ENCODE measurements at places on chromosomes 5 and 9.

DNA sequence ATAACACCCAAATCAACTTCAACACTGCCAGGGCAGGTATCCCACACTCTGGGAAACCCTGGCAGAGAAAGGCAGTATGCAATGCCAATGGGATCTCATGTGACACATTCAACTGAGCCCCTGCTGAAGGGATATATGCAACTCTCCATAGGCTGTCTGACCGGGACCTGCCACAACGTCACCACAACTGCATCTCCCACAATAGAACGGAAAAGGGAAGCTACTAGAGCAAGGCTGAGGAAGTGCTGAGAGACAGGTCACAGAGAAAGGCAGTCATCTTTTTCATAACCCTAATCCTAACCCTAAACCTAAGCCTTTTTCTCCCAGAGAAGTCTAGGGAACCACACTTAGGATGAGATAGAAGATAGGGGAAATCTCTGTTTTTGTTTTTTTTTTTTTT is 345.9 kb upstream of the CD180 start:
- no peak for DNase-seq

DNA sequence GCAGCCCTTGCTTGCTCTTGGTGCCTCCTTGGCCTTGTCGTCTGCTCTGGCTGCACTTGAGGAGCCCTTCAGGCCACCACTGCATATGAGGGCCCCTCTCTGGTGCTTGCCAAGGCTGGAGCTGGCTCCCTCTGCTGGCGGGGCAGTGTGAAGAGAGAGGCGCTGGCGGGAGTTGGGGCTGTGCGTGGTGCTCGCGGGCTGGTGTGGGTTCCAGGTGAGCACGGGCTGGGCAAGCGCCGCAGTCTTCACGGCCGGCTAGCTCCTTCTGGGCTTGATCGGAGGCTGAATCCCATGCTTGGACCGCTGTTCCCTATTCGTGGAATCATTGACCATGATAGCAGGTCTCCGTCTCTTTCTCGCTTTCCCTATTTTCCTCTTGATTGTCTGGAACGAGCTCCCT is 56.5 kb downstream of the XRCC4 start:
- no peak for DNase-seq

DNA sequence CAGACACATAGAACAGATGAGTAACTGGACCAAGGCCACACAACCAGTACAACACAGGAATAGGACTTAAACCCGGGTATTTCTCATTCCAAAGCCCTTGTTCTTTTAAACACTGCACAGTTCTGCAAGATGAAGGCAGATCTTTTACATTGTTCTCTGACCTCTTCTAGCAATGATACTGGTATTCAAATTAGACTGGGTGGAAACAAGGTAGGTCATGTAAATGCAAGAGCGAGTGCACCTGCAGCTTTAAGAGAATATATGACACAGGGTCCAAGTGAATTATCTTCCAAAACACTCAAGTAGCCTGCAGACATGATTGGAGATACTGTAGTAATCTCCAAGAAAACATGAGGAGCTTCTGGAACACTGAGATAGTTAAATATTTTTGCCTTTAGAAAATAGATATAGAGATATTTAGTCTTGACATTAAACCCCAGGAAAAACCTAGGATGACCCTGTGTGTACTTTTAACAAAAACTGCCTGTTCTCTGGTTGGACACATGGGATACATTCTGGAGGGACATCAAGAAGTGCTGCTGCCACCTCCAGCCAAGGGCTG is 130.6 kb upstream of the EPB41L4A start:
- DNase-seq = no peak

DNA sequence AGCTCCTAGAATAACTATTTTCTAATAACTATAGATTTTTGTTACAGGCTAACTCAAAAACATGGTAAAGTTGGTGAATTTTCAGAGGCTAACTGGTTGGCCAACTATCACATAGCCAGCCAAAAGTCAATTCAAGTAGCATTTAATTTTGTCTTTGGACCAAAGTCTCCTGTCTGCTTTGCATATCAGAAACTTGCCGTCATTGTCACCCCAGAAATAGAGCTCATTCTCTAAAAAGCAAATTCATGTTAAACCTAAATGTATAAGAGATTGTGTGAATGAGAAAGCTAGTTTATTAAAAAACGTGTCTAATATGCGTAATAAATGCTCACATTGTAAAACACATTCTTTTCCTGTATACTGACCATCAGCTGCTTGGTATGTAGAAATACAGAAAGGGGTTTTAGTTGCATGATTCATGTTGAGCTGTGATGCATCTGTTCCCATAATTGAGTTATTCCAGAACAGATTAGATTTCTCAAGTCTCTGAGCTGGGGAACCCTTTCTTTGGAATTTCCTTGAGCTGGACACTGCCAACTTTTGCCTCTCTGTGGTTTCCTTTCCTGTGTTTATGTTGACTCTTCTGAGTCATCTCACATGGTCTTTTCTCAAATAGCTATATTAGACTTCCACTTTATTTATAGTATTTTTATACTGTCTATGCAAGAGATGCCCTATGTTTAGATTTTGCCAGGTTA is 7.3 kb downstream of the SRFBP1 start:
- peak; percentile 84 for DNase-seq

- DNase-seq = no peak
Measured at GRCh38 chr9:92658176-92658575, 11.8 kb downstream of the IPPK start.

DNA sequence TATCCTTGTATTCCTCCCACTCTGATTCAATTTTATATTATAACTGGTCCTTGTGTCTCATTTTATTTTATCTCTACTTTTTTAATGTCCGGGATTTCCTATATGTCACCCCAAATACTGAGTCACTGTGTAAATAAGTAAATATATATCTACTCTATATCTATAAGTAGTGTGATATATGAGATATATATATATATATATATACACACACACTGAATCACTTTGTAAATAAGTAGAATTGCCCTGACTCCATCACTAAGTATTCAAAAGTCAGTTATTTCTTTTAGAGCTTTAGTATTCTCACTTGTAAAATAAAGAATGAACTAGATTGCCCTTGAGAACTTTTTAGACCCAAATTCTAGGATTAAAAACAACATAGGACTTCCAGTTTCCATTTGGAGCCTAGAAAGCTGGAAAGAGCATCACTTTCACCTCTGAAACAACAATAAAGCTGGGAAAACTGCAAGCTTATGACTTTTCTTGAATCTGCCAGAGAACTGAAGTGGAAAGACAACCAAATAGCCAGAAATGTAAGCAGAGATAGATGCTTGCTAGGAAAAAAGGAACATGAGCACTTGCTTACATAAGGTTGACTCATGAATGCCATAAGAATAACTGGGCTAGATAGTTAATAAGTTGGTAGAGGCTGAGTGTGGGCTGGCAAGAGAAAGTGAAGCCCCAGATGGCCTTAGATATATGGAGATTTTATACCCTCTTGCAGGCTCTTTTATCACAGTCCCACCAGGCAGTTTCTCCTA is 171.1 kb upstream of the TLX3 start:
- DNase-seq = no peak

DNA sequence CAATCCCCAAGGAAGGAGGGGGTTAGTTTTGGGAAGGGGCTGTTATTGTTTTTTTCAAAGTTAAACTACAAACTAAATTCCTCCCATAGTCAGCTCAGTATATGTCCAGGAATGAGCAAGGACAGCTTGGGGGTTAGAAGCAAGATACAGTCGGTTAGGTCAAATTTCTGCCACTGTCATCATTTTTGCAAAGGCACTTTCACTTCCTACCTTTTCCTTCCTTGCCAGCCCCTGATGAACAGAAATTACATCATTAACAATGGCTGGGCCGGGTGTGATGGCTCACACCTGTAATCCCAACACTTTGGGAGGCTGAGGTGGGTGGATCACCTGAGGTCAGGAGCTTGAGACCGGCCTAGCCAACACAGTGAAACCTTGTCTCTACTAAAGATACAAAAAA is 51.5 kb upstream of the HRH2 start:
- no peak for DNase-seq

DNA sequence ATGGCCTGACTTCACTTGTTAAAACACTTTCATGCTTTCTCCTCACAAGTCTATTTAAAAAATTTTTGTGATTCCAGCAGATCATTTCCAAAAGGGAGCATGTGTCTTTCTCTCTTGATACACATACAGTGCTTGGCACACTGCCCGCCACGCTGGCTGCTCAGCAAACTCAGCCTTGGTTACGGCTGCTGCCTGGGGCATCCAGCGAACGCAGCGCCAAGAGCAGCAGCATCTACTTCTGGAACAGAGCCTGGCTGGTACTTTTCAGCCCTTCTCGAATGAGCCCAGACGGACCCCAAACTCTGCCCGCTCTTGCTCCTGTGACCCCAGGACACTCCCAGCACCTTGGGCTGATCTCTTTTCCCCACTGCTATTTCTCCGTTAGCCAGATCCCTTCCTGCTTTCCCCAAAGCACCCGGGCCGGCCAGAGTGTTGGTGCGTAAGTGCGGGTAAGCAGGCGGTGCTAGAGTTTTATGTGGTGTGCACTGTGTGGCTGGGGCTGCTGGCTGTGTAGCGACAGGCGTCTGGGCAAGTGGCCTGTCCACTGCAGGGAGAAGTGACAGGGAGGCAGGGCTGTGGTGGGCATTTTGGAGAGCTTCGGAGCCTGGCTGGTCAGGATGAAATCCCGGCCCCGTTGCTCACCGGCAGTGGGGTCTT is 73.2 kb downstream of the SH3PXD2B start:
- no peak for DNase-seq

DNA sequence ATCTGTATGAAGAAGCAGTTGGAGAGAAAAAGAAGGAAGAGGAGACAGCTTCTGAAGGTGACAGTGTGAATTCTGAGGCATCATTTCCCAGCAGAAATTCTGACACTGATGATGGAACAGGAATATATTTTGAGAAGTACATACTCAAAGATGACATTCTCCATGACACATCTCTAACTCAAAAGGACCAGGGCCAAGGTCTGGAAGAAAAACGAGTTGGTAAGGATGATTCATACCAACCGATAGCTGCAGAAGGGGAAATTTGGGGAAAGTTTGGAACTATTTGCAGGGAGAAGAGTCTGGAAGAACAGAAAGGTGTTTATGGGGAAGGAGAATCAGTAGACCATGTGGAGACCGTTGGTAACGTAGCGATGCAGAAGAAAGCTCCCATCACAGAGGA is 48.7 kb downstream of the CMYA5 start:
- DNase-seq = no peak

- peak; percentile 65 for DNase-seq
Measured at GRCh38 chr9:99299211-99300102, 77.4 kb downstream of the SEC61B start.

- DNase-seq = no peak
Measured at GRCh38 chr5:122366501-122366900, 54.5 kb downstream of the SNCAIP start.

GRCh38 chr9:7554699-7555098 is 244.9 kb downstream of the DMAC1 start:
- DNase-seq = no peak

DNA sequence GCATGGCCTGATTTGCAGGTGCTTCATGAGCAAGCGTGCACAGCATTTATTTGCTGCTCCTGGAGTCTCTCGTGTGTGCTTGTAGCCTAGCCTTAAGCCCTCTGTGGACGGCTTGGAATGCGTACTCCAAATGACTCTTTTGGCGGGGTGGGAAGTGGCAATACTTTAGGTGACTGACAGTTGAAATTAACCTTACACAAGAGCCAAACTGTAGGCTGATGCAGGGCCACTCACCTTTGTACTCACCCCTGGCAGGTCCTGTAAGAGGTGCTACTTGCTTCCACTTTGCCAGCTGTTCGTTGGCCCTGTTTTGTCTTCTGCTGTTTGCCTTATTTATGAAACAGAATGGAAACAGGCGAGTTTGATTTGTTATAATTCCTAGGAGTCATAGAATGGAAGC is 22.9 kb downstream of the TENT4A start:
- DNase-seq = no peak

GRCh38 chr9:70218767-70219166 is 40.0 kb upstream of the SMC5 start:
- no peak for DNase-seq

GRCh38 chr9:127667906-127668305 is 38.9 kb upstream of the CFAP157 start:
- no peak for DNase-seq

DNA sequence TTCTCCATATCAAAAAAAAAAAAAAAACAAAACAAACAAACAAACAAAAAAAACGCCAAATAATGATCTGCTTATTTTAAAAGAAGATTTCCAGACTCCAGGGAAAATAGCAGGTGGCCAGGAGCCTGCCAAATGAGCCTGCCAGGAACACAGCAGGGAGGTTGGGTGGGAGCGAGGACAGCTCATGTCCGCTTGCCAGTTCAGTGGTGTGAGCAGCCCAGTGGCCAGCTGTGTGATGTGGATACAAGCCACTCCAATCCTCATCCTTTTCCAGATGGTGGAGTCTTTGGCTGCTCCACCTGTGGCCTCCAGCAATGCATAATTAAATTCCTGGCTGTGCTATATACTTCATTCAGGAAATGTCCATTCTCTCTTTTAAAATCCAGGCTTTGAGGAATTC is 1025.1 kb upstream of the C9orf72 start:
- no peak for DNase-seq

DNA sequence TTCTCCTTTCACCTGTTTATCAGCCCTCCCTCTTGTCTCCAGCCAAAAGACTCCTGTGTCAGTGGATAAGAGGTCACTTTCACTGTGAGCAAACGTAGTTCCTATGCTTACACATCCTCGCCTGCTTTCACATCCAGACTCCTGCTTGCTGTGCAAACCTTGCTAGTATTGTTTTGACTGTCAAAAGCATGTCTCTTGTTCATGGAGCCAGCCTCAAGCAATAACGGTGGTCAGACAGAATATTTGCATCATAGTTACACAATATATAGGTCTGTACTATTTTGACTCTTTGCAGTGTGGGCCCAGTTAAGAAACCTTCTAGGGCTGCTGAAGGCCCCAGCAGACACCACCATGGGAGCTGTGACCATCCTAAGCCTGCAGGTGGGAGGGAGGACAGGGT is 420.0 kb downstream of the SEMA5A start:
- no peak for DNase-seq

- DNase-seq = no peak
Measured at GRCh38 chr9:135816651-135816970, 90.7 kb downstream of the CAMSAP1 start.

DNA sequence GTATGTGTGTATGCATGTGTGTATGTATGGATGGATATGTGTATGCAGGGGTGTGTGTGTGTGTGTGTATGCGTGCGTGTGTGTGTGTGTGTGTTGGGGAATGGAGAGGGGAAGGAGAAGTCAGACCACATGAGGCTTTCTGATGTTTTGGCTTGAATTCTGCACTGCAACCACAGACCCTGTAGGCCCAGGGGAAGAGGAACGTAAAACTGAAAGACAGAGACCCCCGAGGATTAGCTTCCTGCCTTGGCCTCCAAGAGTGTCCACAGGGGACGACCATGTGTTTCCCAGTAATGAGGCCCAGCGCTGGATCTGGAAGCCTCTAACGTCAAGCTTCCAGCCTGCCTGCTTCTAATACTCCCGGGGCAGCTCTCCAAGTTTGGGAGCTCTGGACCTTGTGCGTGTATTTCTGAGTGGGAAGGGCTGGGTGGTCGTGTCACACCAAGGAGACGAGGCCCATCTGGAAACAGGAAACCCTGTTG is 5.8 kb downstream of the DCANP1 start:
- DNase-seq = no peak

GRCh38 chr5:51665251-51665593 is 282.0 kb downstream of the ISL1 start:
- DNase-seq = no peak

GRCh38 chr5:17239953-17240352 is 22.5 kb downstream of the BASP1 start:
- no peak for DNase-seq

GRCh38 chr9:113155911-113156588 is 5.2 kb downstream of the SLC31A2 start:
- peak; percentile 71 for DNase-seq
